Stimulated activated CD8-positive, alpha-beta memory T cell treated with anti-CD3 and anti-CD28 coated beads, Interleukin-15, amount 100 ng/mL, for 48 hours (primary cell): ENCODE measurements at places on chromosomes 6 and 20.

- DNase-seq: no peak
Observed at GRCh38 chr6:51908243-51908642, 179.2 kb downstream of the PKHD1 start.

- DNase-seq: no peak
Observed at GRCh38 chr6:38591439-38591838, 48.3 kb downstream of the BTBD9 start.

DNA sequence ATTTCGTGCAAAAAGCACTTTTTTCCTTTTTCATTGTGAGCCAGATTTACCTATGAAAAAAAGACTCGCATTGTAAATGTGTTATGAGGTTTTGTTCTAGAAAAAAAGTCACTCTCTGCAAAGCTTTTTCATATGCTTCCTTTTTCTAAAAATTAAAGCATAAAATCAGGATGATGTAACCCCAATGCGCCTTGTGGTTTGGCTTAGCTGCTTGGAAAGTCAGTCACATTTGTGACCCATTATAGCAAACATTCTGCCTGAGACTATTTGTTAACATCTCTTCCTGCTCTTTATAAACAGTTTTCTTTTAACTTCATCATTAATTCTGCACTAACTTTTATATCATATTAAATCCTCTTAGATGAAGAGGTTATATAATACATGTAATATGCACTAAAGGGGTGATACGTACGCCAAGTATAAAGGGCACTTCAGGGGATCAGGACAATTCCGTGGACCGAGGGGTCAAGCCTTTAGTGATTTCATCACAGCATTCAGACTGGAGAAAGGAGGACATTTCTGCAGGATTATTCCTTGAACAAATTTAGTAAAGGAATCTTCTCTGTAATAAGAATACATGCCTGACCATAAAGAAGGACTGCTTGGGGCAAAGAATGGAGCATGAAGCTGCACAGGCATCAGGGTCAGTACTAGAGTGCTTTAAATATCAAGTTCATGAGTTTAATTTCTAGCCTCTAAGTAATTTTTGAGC is 48.1 kb upstream of the SMLR1 start:
- no peak for DNase-seq

GRCh38 chr6:153625089-153625488 is 414.0 kb upstream of the OPRM1 start:
- no peak for DNase-seq

GRCh38 chr6:136031982-136032381 is 180.5 kb downstream of the PDE7B start:
- no peak for DNase-seq

DNA sequence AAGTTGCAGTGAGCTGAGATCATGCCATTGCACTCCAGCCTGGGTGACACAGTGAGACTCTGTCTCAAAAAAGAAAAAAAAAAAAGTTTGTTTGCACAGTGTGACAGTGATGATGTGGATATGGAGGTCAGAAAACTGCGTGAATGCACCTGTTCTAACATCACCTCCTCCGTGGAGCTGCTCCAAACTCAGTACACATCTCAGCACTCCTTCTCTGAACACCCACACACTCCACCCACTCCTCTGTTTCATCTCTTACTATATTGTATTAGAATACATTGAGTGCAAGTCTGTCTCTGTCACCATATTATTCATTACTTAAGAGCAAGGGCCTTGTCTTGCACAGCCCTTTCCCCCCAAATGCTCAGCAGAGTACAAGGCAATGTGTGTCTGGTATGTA is 51.5 kb upstream of the ENPP4 start:
- no peak for DNase-seq

DNA sequence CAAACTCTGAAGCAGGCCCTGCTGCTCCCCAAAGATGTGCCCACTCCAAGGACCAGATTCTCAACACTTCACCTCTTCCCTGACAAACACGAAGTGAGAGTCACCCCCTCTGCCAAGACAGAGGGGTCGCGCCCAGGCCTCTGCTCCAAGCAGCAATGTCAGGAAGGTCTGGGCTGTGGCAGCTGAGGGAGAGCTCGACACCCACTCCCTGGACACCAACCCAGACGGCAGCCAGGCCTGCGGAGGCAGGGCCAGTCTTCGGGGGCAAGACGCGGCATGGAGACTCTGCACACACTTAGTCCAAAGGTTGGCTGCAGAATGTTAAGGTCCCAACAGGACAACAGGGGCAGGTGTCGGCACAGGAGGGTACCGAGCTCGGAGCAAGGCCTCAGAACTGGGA is 144.2 kb downstream of the DLL1 start:
- no peak for DNase-seq

DNA sequence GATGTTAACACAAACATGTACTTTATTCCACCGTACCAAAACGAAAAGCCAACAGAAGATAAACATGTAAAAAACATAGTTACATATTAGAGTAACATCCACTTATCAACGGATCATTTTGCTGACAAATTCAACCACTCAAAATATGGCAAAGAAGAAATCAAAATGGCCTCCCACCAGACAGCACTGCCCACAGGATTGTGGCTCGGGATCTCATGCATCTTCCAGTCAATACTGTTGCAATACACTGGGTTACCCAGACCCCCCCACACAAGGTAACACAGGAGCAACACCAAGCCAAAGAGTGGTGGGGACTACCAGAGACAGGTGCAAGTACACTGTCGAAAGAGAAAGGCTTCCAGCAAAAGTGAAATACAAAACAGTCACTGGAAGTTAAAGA is 57.9 kb upstream of the NHSL1 start:
- DNase-seq: no peak

DNA sequence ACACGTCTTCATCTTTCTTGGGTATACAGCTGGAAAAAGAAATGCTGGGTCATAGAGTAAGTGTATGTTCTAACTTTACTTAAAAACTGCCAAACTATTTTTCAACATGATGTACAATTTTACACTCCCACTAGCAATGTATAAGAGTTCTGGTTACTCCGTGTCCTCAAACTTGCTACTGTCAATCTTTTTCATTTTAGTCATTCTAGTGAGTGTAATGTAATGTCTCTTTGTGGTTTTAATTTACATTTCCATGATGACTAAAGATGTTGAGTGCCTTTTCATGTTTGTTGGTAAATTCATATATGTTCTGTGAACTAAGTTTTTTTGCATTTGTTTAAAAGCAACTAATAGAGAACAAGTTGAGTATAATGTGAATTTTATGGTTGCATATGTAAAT is 43.9 kb downstream of the ATG5 start:
- no peak for DNase-seq

- DNase-seq: no peak
Observed at GRCh38 chr6:41430875-41431274, 95.5 kb downstream of the NCR2 start.

DNA sequence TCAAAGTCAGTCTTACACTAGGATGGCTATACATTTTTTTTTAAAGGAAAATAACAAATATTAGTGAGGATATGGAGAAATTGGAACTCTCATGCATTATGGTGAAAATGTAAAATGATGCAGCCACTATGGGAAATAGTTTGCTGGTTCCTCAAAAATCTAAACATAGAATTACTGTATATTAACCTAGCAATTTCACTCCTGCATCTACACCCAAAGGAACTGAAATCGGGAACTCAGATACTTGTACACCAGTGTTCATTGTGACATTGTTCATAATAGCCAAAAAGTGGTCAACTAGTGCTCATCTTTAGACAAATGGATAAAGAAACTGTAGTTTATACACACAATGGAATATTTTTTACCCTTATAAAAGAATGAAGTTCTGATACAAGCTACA is 110.7 kb downstream of the UTRN start:
- no peak for DNase-seq

GRCh38 chr6:26478985-26479278 is 21.2 kb upstream of the BTN1A1 start:
- DNase-seq: no peak

DNA sequence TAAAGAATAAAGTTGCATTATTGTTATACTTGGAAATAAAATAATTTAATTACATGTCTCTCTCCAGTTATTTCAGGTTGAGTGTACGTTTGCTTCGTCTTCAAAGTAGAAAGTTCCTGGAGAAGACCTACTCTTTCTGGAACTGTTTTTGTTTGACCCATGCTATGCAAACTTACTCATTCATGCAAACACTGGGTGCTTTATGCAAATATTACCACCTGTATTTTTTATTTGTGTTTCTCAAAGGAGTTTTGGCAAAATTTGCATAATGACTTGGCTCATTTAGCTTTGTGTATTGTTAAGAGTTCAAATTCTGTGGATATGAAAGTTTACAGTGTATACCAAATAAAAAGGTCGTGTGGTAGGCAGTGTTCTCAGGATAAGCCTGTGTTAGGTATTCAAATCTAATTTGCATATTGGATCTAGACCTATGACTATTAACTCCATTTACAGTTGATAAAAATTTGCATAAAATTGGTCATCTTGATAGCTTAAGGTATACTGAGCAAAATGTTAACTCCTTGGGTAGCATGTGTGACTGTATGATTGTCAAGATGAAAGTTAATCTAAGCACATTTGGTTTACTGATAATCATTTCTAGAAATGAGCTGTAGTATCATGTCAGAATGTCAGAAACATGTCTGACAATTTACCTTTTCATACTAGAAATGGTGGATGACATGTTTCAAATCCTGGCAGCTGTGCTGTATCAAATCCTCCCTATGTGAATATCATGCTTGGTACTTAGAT is 65.2 kb downstream of the CDKAL1 start:
- DNase-seq: no peak

- no peak for DNase-seq
Observed at GRCh38 chr20:3221398-3222226, 12.3 kb downstream of the ITPA start.

DNA sequence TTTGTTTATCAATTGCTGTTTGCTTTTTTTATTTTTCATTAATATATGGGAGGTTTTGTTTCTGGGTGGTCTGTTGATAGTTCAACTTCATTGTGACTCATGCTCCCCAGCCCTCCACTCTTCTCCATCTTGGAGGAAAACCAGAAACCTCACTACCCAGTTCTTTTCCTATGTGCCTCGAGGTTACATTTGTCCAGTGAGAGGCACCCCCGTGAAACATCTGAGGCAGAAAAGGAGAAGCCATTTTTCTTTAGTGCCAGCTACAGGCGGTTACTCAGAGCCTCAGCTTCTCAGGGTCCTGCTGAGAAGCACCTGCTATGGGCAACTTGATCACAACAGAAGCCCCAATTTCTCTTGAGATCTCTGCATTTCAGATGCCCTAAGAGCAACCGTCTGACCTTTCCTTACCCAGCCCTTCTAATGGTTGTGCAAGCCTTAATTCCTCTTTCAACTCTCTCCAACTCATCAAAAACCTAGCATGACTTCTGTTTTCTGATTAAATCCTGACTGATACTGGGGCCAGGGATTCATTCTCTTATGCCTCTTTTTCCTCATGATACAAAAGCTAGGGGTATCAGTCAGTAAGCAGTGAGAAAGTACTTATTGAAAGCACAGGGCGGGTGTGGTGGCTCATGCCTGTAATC is 144.6 kb downstream of the ELOVL4 start:
- no peak for DNase-seq

DNA sequence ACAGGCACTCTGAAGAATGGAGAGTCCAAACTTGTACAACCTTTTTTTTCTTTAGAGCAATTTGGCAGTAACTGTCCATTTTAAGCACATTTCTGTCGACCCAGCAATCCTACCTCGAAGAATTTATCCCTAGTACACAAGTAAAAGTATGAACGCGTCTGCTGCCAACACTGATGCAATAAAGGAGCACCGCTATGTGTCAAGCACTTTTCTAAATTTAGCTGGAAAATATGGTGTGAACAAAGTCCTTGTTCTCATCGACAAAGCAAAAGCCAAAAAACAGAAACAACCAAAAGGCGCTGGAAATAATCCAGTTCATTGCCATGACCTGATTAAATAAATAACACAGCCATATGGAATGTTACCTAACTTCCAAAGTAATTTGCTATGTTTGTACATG is 1.1 kb downstream of the DPM1 start:
- DNase-seq: no peak

DNA sequence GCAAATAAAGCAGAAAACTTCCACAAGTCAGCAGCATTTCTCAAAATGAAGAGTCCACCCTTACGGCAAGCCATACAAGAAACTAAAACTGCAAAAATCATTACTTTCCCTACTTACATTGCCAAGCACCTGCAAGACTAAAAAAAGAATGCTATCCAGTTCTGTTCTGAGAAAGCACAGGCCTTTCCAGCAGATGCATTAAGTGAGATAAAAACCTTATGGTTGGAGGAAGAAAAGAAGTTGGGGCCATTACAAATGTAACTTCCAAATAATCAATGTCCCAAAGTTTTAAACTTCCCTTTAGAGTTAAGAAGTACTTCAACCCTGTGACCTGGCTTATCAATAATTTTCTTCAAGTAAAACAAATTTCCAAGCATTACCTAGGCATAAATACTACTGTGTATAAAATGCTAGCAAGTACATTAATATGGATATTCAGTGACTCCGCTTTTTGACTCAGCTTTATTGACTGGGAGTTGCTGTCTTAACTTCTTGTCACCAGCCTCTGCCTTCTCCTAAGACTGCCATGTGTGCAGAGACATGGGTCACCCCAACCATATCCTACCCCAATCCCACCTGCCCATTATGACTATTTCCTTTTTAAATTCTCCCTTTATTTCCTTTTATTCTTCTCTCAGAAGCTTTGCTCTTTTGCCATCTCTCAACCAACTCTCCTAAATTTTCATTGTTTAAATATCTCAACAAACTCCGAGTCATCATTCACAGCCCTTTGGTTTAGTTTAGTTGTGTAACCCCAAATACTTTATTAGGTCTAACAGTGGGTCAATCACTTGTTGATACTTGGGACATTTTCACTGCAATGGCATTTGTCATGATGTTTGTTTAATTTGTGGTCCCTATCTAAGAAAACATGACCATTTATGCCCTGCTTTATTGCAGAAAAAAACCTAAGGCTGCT is 49.7 kb downstream of the SLC22A23 start:
- DNase-seq: no peak

DNA sequence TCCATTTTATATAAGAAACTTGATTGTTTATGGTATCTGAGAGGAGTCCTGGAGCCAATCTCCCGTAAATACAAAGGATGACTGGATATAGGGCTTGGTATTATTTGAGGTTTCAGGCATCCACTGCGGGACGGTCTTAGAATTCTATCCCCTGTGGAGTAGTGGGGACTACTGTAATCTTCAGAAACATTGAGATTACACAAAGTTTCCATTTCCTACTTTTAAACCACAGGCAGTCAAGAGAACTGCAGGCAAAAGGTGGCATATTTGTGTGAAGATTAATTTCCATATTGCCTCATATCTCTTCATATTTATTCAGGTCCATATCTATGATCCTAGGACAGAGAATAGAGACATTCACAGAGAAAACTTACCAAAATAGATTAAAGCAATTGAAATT is 586.2 kb downstream of the PHF3 start:
- no peak for DNase-seq
